ENCODE measurements at places on chromosomes 7 and 10.

- no peak for DNase-seq
Measured at GRCh38 chr7:121307021-121307574, 21.7 kb upstream of the WNT16 start.

- no peak for DNase-seq
Measured at GRCh38 chr7:85498031-85498430, 311.2 kb upstream of the SEMA3D start.

DNA sequence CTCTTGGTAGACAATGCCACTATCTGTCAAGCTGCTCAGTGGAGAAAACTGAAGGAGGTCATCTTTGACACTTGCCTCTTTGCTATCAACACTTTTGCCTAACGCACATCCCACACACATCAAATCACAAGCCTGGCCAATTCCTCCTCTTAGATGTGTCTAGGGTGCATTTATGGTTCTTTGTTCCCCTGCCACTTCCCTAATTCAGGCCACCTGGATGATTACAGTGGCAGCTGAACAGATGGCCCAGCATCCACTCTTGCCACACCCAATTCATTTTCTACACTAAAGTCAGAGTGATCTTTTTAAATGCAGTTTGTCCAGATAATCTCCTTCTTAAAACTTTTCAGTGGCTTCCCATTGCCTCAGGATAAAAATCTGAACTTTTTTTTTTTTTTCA lies 58.6 kb downstream of the LAMB4 start:
- DNase-seq = no peak

DNA sequence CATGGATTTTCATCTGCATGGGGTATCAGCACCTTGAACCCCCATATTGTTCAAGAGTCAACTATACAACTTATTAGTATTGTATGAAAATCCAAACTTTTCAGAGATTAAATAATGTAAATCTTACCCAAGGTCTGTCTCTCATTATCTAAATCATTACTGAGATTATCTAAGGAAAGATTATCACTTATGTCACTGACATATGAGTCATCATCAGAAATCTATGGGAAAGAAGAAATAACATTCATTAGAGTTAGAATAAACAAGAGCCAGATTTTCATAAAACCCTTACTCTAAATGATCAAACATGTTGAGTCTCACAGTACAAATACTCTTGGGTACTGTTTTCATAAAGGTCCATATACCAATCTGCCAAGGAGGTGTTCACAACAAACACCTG lies 83.3 kb upstream of the GSDME start:
- no peak for DNase-seq

DNA sequence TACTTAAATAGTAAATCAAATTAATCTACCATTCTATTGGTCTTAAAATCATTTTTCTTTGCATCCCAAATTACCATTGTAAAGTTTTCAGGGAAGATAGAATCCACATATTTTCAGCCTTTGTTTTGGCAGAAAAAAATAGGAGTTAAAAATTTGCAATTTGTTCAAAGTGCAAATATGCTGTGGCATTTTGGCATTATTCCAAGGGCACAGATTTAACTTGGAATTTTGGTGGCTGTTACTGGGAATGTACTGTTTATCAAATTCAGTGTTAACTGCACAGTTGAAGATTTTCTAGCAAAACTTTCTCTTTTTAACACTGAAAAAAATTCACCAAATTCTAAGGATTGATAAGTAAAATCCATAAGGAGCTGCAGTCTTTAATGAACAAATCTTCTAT lies 151.0 kb upstream of the HDAC9 start:
- no peak for DNase-seq

GRCh38 chr10:20492447-20492846 lies 404.7 kb downstream of the NEBL start:
- DNase-seq = no peak

DNA sequence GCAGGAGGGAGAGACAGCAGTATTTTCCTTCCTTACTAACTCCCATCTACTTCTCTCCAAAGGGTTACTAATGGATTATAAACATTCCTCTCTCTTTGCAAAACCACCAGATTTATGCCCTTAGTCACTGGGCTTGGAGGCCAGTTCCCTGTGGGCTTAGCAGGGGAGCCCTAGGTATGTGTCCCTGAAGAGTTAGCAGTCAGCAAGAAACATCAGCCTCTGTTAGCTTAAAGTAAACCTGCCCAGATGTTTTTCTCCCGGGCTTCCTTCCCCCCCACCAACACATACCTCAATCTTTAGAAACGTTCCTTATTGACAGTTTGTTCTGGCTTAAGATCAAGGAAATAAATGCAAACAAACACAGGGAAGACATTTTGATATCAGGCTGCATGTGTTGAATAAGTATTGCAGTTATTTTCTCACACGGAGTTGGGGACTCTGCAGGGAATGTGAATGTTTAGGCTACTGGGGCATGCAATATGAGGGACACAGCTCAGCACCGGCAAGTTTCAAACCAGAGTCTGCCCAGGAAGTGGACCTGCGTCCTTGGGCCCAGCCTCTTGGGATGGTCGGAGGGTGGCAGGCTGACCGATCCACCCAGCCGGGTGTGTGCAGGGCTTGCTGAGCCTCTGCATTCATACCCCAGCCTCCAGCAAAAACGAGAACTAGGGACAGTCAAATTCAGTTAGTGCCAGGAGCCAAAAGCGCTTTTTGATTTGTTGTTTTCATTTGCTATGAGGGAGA lies 252.0 kb upstream of the GRB10 start:
- DNase-seq = no peak

- no peak for DNase-seq
Measured at GRCh38 chr7:46741938-46742540, 821.0 kb upstream of the IGFBP3 start.

GRCh38 chr7:133985300-133985699 lies 141.8 kb upstream of the LRGUK start:
- DNase-seq = no peak

DNA sequence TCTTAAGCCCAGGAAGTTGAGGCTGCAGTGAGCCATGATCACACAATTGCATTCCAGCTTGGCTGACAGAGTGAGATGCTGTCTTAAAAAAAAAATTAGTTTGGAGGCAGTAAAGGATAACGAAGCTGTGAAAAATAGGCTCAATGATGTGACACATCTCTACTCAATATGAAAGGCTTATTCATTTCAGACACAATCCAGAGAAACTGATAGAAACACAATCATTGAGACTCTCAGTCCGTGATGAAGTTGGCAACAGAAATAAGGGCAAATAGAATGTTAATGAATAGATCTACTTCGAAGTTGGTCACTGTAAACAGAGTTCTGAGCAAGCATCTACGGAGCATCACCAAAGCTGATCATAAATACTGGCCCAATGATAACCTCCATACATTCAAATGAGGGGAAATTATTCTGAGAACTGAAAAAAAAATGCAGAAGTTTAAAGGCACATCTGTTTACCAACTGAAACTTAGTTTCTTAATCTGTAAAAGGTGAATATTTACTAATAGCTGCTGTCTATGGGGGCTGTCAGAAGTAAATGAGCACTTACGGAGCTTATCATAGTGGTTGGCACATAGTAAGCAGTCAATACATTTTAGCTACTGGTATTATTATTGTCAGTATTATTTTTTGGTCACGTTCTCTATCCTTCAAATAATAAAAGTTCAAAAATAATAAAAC lies 70.4 kb downstream of the AKR1B1 start:
- no peak for DNase-seq

DNA sequence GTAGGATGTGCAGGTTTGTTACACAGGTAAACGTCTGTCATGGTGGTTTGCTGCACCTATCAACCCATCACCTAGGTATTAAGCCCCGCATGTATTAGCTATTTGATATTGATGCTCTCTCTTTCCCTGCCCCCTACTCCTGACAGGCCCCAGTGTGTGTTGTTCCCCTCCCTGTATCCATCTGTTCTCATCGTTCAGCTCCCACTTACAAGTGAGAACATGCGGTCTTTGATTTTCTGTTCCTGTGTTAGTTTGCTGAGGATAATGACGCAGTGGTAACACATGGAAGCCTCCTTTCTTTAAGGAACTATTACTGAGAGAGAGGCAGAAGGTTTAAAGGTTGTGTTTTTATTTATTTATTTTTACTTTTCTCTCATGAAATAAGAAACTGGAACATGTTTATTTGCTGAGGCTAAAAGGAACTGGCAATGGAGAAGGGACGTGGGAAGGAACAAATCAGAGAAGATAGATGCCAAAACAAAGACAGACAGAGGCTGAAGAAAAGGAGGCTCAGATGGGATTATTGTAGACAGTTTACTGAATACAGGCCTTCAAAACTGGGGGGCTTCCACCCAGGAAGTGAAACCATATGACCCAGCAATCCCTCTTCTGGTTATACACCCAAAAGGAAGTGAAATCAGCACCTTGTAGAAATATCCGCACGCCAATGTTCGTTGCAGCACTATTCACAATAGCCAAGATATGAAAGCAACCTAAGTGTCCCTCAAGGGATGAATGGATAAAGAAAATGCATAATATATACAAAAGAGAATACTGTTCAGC lies 556.3 kb downstream of the GRM8 start:
- DNase-seq = no peak

All from stimulated activated CD8-positive, alpha-beta memory T cell treated with anti-CD3 and anti-CD28 coated beads, Interleukin-7, amount 100 ng/mL, for 1 hour (primary cell).